ENCODE measurements at places on chromosomes 12 and 14.

DNA sequence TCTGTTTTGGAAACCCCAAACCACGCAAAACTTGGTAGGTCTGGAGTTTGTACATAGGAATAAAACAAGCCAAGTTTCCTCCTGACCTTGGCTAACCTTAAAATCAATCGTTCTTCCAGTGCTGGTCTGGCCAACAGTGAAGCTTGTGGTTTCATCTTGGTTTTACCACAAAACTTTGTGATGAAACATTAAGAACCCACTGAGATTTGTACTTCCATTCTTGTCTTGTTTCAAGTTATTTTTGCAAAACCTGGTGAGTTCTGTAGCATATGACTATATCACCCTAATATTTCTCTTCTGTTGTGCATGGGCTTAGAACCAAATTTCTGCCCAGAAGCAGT lies 26.4 kb downstream of the SIX1 start:
- DNase-seq, result no peak

DNA sequence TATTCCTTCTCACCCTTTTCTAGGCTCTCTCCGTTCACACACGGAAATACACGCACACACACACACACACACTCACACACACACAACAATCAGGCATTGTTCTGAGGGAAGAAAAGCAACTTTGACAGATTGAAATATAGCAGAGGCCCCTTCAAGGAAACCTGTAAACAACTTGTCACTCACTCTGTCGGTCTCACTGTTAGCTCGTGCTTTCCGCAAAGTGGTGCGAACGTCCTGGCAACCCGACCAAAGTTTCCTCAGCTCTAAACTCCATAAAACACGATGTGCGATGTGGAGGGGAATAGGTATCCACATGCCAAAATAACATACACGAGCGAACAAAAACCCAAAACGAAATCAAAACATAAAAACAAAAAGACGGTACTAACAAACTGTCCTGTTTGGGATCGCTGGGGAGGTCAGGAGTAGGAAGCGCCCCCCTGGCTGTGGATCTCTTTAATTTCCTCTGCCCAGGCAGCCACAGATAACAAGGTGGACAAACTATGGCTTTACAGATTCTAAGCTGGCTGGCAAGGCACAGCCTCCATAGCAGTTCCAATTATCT lies 822 bp upstream of the SOX5 start:
- DNase-seq, result no peak

DNA sequence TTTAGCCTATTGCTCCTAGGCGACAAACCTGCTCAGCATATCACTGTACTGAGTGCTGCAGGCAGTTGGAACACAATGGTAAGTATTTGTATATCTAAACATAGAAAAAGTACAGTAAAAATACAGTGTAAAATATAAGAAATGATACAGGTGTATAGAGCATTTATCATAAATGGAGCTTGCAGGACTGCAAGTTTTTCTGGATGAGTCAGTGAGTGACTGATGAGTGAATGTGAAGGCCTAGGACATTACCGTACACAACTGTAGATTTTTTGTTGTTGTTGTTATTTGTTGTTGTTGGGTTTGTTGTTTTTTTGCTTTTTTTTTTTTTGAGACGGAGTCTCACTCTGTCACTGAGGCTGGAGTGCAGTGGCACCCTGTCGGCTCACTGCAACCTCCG lies 33.4 kb downstream of the PNMA1 start:
- DNase-seq, result no peak

DNA sequence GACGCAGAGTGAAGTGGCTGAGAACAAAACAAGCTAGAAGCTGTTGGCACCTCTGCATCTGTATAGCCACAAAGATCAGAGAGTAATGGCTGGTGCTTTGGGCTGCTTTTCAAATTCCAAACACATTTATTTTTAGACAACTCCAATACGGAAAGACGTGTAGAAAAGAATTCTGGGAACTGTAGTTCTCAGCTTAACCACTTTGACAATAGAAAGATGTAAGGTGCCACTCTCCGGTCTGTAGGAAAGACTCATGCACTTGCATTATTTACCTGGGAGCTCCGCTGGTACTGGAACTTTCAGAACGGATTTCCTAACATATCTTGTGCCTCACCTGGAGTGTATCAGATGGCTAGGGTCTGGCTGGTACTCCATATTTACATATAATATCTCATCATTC lies 1.8 kb upstream of the OR4K2 start:
- DNase-seq, result no peak

GRCh38 chr12:761256-761655 lies 8.9 kb downstream of the WNK1 start:
- DNase-seq, result no peak

GRCh38 chr14:70073924-70074566 lies 114.7 kb downstream of the SLC8A3 start:
- DNase-seq, result peak; percentile 75

DNA sequence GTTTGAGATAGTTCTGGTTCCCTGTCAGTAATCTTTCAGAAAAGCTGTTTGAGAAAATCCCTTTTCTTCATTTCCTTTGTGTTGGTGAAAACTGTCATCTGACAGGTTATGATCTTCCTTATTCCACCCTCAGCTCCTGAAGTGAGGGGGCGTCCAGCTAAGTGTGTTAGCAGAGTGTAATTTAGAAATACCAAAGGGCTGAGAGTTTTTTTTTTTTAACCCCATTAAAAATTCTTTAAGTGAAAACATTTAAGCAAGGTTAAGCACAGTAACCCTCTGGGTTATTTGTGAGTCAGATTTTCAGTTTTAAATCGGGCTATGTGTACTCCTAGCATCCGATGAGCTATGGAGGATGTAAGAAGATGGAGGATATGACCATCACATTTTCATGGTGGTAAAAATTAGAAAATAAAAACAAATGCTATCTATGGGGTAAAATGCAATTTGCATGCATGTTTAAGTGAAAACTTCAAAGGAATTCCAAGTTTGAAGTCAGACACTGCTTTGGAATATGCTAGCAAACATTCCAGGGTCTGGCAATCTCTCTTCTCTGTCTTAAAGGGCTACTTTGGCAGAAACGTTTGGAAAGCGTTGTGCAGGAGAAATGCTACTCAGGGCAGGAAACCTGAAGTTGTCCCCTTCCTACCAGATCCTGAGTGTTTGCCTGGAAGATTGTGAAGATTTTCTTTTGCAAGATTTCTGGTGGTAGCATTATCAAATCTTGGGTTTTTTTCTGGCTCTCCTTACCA lies 197.0 kb upstream of the PRICKLE1 start:
- no peak for DNase-seq

GRCh38 chr14:103594265-103594664 lies 31.5 kb downstream of the COA8 start:
- DNase-seq, result peak; percentile 65

DNA sequence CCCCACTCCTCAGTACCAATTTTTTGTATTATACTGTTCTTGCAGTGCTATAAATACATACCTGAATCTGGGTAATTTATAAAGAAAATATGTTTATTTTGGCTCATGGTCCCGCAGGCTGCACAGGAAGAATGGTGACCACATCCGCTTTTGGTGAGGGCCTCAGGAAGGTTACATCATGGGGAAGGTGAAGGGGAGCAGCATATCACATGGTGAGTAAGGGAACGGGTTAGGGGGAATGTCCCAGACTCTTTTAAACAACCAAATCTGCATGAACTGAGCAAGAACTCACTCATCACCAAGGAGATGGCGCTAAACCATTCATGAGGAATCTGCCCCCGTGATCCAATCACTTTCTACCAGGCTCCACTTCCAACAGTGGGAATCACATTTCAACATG lies 40.0 kb downstream of the OSBPL8 start:
- DNase-seq, result no peak

DNA sequence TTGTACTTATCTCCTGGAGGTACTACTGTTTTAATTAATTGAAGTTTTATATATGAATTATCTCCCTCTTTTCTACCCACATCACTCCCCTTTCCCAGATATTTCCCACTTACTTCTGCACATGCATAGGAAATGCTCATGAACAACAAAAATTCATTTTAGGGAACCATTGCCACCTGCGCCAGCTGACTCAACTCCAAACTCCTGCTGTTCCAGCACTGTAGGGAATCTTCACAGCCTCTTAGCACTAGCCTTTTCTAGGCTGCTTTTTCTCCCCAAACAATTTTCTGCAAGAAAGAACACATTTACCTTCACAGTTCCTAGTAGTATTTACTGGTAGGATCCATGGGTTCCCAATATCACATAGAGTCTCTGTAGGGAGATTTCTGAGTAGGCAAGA lies 268.4 kb downstream of the LRFN5 start:
- no peak for DNase-seq

- DNase-seq, result no peak
Measured at GRCh38 chr12:104522985-104523722, 66.4 kb downstream of the CHST11 start.

DNA sequence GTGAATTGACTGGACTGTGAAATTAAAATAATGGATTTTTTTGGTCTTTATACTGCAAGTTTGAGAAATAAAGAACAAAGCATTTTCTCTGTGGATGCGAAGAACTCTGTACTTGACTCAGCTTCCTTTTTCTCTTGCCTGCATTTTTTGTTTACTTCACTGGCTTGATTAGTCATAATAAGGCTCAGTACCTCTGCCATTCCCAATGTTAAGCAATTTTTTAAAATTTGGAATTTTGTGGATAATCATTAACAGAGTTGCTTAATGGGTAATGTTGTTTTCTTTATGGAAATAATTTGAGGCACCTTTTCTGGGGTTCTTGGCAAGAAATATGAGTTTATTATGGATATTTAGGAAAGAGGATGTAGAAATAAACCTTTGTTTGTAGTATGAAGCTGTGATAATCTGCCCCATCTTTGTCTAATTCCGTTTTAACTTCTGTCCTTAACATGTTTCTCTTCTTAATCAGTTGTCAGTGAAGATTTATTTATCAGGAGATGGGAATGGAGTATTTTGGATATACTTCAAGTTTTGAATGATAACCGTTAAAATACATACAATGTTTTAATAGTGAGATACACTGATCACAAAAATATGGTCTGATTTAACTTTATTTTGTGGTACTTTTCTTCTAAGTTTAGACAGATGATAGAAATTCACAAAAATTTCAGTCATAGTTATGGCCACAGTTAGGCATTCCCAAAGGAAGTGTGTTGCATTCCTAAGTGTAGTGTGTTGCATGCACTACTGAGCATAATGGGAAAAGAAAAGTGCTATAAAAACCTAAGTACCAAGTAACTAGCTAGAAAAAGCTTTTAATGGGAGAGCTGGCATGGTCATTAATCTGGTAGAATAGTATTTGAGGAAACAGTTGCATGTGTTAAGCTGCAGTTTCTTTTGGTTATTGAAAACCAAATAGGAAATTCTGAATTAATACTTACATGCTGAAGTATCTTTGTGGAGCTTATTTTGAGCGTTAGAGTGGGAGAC lies 27.7 kb downstream of the WNK1 start:
- peak; percentile 28 for DNase-seq

- DNase-seq, result peak; percentile 46
Measured at GRCh38 chr14:104694991-104695659, 5.7 kb downstream of the INF2 start.

GRCh38 chr14:54040846-54041245 lies 84.2 kb upstream of the BMP4 start:
- DNase-seq, result peak; percentile 5

GRCh38 chr12:31225656-31226535 lies 100.1 kb downstream of the SINHCAF start:
- no peak for DNase-seq

DNA sequence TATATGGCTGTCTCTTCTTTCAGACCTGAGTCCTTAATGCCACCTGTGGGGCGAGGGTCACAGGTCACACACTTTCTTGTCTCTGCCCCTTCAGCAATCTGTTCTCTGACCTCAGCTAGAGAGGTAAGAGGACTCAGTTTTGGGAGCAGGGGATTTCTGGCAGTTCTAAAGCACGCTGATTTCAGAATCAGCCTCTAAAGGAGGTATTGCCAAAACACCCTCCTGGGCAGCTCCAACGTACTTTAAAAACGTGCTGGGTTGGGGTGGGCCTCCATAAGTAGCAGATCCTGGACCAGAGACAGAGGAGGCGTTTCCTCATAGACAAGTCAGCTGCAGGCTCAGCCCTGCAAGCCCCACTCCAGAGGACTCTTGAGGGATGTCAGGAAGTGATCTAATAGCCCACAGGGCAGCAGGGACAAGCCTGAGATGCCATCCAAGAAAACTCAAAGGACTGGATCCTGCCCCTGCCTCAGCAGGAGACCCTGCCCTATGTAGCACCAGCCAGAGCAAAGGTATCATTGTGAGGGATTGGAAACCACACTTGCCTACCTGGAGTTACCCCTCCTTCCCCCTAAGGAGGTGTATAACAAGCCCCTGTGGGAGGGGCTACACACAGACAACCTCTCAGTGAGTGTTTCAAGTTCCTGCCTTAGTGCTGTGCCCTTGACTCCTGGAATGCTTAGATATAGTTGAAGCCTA lies 8.5 kb downstream of the CTDSP2 start:
- peak; percentile 37 for DNase-seq

GRCh38 chr12:121770813-121771625 lies 22.5 kb downstream of the RHOF start:
- DNase-seq, result no peak

- DNase-seq, result no peak
Measured at GRCh38 chr12:2851931-2852330, 4.9 kb downstream of the TEX52 start.

DNA sequence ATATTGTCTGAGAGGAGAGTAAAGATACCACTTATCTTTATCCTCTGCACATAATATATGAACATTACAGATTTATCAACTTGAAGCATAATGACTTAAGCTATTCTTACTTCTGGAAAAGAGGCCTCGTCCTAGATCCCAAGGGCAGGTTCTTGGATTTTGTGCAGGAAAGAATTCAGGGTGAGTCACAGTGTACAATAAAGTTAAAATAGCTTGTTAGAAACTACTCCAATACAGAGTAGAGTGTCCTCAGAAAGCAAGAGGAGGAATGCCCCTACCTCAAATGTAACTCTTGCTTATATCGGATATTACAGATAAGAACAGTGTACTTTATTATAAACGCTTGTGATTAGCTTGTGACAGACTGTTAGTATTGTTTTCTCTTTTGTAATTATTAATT lies 41.9 kb upstream of the ABCC9 start:
- no peak for DNase-seq

DNA sequence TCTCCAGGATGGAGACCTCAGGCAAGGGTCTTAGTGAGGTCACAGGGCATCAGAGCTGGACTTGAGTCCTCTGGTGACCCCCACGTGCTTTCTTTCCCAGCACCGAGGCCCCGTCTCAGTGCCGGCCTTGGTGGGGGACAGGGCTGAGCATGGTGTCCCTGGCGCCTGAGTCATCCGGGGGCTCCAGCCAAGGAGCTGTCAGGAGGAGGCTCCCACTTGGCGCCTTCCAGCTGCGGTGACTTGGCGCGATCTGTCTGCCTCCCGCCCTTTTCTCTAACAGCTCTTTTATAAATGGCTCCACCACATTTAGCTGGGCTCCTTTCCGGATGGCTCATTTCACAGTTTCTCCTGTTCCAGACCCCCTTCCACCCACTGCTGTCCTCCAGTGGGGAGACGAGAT lies 60.4 kb downstream of the PRMT8 start:
- no peak for DNase-seq
